SW480 (cell line): ENCODE measurements at places on chromosomes 5 and 9.

DNA sequence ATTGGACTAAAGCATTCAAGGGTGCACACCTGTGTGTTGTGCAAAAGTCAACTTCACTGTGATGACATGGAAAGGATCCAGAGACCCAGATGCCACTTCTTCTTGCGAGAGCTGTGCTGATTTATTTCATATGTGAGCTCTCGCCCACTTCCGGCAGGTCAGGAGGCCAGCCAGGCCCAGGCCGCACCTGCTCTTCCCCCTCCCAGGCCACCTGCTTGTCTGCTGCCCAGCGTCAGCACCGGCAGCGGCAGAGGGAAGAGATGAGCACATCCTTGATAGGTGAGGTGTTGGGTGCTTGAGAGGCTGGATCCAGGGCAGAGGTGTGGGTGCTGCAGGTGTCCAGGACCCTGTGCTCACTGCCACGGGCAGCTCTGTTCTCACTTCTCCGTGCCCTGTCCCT is 242.9 kb downstream of the FANCC start:
- no peak for DNase-seq

GRCh38 chr9:87158765-87159164 is 211.5 kb upstream of the GAS1 start:
- no peak for DNase-seq

- no peak for DNase-seq
Observed at GRCh38 chr5:137142764-137143605, 356.1 kb downstream of the SPOCK1 start.

DNA sequence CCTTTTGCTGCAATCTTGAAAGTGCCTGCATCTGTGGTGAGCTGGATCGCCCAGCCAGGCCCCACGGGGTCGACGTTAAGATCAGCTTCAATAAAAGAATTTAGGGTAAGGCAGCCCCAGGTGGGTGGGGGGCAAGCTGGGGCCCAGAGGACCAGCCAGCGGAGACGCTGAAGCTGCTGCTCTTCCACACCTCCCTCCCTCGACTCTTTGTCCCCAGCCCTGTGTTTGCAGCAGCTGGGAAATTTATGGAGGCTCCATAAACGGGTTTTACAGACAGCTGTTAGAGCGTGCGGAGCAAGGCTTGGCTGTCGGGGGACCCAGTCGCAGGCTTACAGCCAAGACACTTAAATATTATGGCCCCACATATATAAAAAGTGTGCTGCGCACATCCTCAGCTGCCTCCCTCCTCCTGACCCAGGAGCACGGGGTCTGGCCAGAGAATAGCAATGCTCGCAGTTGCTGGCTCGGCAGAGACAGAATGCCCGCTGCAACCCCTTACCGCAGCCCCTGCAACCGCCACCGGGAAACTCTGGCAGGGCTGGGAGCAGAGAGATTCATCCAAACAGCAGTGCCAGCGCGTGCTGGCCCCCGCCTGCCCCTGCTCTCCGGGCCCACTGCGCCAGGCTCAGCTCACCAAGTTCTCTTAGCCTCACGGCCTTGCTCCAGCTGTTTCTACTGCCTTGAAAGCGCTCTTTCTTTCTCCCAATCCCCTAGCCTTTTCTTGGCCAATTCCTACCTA is 28.4 kb upstream of the MVB12B start:
- DNase-seq, result no peak

GRCh38 chr5:135320718-135321484 is 78.1 kb downstream of the MACROH2A1 start:
- DNase-seq, result no peak

DNA sequence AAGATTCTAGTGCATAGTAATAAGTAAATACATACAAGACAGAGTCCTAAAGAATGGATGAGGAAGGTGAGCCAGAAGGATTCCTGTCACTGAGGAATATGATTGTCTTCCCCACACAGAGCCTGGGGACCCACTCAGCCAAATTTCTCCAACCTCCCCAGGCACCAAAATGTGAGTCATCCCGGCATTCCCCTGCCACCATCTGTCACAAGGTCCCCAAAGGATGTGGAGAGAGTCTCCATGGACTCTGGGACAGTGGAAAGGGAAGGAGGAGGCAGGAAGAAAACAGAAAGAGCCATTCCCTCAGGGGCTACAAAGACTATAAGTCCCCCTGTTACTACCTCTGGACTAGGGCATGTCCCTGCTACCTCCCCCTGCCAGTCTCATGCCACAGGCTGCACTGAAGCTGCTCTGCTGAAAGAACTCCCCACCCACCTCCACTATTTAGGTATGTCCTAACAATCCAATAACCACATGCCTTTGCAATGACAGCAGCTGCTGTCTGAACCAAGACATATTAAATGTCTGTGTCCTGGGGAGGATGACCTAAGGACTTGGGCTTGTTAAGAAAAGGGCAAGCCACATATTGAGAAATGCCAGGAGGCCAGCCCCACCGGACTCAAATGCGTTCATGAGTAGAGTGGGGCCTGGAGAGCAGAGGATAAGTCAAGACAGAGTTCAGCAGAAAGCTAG is 10.7 kb upstream of the OR5C1 start:
- DNase-seq, result peak; percentile 21

- DNase-seq, result no peak
Observed at GRCh38 chr5:107377277-107377609, 293.5 kb downstream of the EFNA5 start.

DNA sequence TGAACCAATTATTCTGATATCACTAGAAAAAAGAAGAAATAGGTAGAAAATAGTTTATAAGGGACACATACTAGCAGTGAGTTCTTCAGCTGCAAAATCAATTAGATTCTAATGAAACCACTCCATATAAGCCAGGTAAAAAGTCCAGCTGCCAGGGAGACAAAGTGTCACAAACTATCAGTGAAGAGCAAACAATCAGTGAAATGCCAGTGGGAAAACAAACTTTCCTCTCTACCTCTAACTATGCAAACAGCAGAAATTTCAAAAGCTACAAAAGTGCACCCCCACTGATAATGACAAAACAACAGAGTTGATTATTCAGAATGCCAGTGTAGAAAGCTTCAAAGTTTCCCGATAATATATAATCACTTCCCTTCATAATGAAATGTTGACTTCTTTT is 637.2 kb upstream of the ITGA1 start:
- no peak for DNase-seq

GRCh38 chr5:65907135-65907534 is 19.2 kb upstream of the ERBIN start:
- no peak for DNase-seq

DNA sequence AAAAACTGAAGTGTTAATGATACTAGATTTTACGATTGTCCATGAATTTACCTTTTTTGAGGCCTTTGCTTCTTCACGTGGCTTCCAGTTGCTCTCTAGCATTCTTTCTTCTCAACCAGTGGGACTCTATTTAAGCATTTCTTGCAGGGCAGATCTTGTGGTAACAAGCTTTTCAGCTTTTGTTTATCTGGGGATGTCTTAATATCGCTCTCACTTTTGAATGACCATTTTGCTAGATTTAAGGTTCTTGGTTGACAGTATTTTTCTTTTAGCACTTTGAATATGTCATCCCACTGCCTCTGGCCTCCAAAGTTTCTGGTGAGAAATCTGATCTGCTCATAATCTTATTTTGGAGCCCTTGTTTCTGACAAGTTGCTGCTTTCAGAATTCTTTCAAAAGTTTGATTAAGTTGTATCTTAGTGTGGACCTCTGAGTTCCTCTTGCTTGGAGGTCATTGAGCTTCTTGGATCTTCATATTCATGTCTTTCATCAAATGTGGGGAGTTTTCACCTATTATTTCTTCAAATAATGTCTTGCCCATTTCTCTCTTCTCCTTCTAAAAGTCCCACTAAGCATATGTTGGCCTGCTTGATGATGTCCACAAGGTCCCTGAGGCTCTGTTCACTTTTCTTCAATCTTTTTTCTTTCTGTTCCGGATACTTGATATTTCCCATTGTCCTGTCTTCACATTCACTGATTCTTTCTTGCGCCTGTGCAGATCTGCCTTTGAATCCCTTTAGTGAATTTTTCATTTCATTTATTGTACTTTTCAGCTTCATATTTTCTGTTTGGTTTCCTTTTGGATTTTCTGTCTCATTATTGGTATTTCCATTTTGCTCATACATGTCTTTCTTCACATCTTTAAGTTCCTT is 8.8 kb downstream of the EXOC3 start:
- DNase-seq, result no peak

GRCh38 chr9:99433555-99433954 is 211.5 kb downstream of the SEC61B start:
- peak; percentile 87 for DNase-seq
